ENCODE measurements at places on chromosomes 1 and 21. TPM values are rescaled to one million over a fixed set of nuclear protein-coding genes. Genes with fewer than 3 reads are reported as not detected.

Gene CXADR
- polyA plus RNA-seq, result 38.4 TPM

Gene IVL
- polyA plus RNA-seq, result 0.33 TPM

- no peak for DNase-seq
These were observed 102.7 kb upstream of the NGF start for GRCh38 chr1:115440733-115441132.

DNA sequence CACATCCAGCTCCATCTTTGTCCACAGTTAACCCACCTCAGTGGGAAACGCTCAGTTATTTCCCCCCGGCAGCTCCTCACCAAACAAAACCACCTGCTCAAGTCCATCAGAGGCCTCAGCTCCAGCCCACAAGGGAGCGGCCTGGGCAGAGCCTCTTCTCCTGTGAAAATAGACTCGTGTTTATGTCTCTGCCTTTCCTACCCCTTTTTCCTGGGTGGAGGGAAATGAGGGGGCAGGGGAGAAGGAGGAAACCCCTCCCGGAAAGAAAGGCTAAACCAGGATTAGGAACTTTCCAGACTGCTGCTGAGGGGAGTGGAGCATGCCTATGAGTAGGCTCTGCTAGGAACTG is 81.6 kb downstream of the PAX7 start:
- DNase-seq, result no peak

- no peak for DNase-seq
These were observed 395.4 kb downstream of the MATN1 start for GRCh38 chr1:30328100-30328370.

DNA sequence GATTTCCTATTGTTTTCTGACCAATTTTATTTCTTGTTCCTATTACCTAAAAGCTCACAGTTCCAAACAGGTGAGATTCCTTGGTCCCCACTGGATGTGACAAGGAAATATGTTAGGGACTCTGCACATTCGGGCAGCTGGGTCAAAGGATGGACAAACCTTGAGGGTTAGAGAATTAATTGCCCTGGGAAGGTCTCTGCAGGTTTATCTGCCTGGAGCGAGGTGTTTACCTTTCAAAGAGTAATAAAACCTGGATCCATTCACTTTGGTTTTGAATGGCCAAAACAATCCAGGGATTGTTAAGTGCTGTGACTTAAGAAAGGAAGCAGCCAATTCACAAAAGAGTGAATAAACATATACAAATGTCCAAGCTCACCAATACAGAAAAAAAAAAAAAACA is 33.6 kb upstream of the RAB4A start:
- DNase-seq, result no peak

DNA sequence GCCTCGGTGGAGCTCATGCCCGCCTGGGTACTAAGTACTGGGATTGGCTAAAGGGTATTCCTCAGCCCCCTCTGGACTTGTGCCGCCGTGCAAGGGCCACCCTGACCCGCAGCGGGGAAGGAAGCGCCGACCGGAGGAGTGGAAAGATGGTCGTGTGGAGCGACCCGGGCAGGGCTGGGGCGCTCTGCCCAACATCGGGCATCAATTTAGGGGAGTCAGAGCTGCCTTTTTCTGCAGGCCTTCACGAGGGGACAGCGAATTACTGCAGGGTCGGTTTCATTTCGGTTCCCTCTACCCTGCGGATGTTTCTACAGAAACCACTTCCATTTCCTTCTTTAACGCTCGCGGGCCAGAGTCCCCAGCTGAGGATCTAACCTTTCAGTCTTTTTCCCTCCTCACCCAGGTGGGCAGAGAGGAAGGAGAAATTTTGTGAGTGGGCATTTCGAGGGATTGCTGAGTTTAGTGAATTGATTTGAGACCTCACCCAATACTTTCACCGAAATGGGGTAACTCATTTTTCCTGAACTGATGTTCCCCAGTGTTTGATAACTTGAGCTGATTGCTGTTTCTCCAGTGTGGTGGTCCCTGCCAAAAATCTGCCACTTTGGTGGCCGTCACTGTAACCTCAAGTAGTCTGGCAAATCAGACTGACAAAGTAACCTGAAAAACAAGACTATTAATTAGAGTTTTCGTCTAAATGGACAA is 1.1 kb downstream of the TOR1AIP1 start:
- DNase-seq, result no peak

- DNase-seq, result no peak
These were observed 66.6 kb downstream of the DIRAS3 start for GRCh38 chr1:67983867-67984266.
